Colonic mucosa (tissue), 4 donors: ENCODE measurements at places on chromosomes 3 and 15.

DNA sequence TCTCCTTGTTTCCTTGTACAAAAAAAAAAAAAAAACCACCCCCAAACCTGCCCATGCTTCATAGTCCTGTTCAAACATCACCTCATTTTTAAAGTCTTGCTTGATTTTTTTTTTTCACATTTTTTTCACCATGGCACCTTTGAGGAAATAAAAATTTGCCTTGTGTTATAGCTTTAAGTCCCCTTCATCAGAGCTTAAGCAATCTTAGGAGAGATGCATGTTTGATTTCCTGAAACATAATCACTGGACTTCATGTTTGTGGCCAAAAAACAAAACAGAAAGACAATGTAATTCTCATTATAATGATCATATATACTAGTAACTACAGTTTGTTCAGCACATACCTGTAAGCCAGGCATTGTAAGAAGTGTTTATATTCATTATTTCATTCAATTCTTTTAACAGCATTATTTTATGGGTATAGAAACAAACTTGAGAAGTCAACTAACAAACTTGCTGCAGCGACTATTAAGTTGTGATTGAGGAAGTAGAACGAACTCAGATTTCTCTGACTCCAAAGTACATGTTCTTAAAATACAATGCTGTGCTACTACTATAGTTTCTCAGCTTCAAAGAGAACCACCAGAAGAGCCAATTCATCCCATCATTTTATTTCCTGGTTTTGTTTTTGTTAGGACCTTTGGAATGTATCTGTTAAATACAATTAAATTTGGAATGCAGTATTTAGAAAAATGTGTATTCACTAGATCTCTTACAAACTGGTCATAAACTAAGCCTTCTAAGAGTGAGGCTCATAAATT, 203.8 kb downstream of the TCF12 start:
- DNase-seq: no peak

DNA sequence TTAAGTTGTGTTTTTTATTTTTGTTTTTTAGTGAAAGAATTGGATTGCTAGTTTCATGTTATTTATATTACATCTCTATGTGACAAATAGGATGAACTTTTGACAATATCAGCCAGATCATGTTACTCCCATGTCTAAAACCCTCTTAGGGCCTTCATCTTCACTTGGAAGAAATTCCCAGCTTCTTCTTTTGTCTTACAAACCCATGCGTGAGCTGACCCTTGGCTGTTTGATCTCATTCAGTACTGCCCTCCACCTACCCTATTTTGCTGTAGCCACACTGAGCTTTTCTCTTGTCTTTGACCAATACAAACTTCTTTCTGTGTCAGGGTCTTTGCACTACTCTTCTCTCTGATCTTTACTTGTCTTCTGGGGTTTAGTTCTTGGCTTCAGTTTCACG, 37.0 kb downstream of the RBM6 start:
- no peak for DNase-seq

DNA sequence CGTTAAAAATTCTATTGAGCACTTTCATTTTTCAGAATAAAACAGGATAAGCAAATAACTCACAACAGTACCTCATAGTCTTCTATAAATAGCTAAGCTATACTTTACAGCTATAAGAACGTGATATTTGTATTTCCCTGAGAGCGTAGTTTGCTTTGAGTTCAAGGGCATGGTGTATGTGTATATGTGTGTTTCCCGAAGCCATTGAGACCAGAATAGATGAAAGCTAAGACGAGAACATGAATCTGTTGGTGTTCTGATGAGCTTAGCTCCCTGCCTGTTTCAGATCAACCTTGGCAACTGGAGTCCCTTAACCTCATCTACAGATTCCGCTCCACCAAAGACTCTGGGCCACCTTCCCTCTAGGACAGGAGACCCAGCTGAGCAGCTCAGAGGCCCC, 59.5 kb upstream of the MCF2L2 start:
- DNase-seq: no peak

DNA sequence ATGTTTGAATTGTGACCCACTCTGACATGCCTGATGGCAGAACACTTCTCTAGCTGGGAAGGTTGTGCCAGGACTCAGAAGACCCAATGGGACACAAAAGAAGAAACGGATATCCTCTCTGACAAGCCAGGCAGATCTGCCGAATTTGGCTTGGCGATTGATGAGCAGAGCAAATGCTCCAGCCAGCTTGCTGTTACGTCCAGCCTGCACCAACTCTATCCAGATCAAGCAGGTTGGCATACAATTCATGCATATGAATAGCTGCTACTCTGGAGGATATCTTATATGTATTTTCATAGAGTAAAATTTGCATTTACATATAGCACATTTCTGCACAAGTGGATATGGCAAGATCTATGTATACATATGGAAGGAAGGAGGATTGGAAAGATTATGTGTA, 102.8 kb downstream of the PEX5L start:
- no peak for DNase-seq

GRCh38 chr3:190017521-190018288, 103.0 kb downstream of the P3H2 start:
- peak; percentile 48 for DNase-seq

DNA sequence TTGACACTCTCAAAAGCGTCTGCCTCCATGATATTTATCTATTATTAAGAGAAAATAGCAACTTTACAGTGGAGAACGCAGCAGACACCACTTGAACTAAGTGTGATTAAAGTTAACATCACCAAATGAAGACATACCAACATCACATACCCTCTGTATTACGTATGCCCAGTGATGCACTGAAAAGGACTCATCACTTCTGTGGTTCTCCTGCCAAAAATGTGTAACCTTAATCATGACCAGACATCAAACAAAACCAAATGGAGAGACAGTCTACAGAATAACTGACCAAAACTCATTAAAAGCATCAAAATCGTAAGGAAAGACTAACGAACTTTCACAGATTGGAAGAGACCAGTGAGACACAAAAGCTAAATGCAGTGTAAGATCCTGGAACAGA, 103.2 kb downstream of the PPP2R3A start:
- DNase-seq: no peak

- DNase-seq: peak; percentile 22
These were observed 1.1 kb upstream of the ALCAM start for GRCh38 chr3:105365391-105366325.

- no peak for DNase-seq
These were observed 100.8 kb downstream of the STAC start for GRCh38 chr3:36480911-36481648.

DNA sequence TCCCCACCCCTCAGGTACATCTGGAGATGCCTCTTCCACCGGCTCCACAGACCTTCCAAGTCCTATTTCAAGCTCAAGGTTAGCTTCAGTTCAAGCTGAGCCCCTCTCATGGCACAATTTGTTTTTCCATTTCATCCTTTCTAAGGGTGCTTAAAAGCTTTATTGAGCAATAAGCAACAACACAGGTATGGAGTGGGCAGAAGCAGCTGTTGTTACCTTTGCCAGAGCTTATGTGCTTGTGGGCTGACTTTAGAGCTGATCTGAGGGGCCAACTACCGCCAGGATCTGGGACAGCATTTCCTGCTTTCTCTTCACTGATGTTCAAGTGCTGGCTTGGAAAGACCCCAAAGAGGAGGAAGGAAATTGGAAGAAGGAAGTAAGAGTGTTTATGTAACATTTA, 140.0 kb upstream of the KLHL25 start:
- no peak for DNase-seq

GRCh38 chr3:175476489-175476888, 617.4 kb downstream of the NAALADL2 start:
- DNase-seq: no peak

- peak; percentile 73 for DNase-seq
These were observed 55.4 kb downstream of the PSMD6 start for GRCh38 chr3:63967675-63968611.

- DNase-seq: no peak
These were observed 49.8 kb downstream of the NIPA2 start for GRCh38 chr15:22888120-22888859.

GRCh38 chr3:10942690-10943205, 49.8 kb upstream of the SLC6A1 start:
- no peak for DNase-seq

GRCh38 chr3:108293858-108294257, 2.5 kb upstream of the HHLA2 start:
- DNase-seq: no peak

DNA sequence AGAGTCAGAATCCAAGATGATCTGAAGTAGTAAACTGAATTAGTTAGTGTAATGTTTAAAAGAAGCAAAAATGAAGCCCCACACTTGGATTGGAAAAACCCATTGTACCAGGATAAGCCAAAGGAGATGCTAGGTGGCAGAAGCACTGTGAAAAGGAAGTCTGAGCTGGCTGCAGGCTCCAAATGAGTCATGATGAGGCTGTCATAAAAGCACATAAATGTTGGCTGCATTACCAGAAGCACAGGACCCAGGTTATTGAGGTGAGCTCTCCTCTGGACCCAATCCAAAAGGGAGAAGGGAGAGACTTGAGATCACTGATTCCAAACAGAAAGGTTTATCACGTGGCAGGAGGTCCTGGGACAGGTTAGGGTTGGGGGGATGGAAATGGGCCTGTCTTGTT, 3.2 kb upstream of the ACAN start:
- no peak for DNase-seq
